ENCODE measurements at places on chromosomes 5 and 9.

- DNase-seq: no peak
These were observed 453.7 kb downstream of the LRRC70 start for GRCh38 chr5:63032343-63032742.

GRCh38 chr9:137221506-137222111 is 431 bp downstream of the RNF208 start:
- DNase-seq: no peak

DNA sequence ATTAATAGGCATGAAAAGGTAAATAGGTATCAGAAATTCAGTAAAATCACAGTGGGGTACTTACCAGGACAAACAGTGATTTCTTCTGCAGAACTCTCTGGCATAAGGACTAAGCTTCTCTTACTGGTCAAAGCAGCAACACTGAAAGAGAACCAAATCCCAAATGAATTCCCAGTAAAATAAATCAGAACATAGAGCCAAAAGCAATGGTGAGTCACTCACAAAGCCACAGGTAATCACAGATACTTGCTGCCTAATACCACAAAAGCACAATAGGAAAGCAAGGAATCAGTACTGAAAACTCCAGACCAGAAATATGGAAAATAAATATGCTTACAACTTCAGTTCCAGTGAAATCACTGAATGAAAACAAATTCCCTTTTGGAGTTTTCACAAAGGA is 50.7 kb downstream of the UIMC1 start:
- DNase-seq: no peak

DNA sequence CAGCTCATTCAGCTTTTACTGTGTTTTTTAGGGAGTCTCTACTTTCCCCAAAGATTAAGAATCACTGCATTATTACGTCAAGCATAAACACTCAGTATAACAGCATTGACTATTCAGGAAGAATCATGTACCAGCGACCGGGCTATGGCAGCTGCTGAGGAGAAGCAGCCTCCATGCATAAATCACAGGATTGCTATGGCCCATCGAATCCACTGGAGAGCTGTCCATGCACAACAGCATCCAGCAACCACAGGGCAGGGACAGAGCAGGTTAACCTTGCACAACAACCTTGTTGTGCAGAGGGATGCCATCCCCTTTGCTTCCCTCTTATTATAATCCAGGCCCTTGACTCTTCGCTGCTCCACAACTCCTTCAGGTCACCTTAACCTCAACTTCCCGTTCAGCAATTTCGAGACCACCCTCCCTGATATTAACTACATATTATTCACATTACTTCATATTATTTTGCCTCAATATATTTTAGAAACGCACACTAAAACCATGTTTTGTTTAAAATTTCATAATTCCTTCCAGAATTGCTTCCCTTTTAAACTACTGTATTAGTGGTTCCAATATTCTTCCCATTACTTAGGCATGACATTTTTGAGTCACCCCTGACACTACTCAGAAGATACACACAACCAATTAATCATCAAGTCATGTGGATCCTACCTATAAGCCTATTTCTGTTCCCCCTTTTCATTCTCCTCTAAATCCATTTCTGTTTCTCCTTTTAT is 991 bp downstream of the IARS1 start:
- DNase-seq: no peak

- no peak for DNase-seq
These were observed 190.9 kb downstream of the RFK start for GRCh38 chr9:76203373-76203772.

DNA sequence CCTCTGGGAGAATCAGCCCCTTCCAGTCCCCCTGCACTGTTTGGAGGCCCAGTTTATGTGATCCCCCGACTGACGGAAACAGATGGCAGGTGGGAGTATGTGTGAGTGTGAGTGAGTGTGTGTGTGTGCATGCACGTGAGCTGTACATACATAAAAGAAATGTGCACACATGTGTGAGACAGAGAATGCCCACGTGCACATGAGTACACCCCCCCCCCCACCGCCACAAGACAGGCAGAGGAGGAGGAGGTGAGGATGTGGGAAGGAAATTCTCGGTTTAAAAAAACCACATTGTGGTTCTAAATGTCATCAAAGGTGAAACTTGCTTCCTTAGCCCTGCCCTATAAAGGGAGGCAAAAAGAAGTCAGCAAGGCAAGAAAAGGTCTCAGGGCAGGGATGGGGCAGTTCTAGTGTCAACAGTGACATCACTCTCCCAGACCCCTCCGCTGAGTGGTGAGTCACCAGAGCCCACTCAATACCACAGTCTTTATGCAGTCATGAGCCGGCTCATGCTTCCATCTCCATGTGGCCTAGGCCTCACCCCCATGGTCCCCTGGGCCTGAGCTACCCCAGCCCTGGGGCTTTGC is 79.2 kb upstream of the HSPA9 start:
- no peak for DNase-seq

DNA sequence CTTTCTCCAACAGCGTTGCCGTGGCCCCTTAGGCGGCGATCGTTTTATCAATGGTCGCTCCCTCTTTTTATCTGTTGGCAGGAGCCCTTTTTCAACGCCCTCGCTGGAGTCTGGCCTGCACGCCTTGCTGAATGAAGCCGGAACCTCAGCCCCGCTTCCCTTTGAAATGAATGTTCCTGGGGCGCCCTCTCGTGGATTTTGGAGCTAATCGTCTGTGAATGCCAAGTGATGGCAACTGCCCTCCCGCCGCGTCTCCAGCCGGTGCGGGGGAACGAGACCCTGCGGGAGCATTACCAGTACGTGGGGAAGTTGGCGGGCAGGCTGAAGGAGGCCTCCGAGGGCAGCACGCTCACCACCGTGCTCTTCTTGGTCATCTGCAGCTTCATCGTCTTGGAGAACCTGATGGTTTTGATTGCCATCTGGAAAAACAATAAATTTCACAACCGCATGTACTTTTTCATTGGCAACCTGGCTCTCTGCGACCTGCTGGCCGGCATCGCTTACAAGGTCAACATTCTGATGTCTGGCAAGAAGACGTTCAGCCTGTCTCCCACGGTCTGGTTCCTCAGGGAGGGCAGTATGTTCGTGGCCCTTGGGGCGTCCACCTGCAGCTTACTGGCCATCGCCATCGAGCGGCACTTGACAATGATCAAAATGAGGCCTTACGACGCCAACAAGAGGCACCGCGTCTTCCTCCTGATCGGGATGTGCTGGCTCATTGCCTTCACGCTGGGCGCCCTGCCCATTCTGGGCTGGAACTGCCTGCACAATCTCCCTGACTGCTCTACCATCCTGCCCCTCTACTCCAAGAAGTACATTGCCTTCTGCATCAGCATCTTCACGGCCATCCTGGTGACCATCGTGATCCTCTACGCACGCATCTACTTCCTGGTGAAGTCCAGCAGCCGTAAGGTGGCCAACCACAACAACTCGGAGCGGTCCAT is 10.0 kb downstream of the S1PR3 start:
- DNase-seq: peak; percentile 79

GRCh38 chr9:125529589-125530515 is 177.2 kb downstream of the MAPKAP1 start:
- no peak for DNase-seq

- DNase-seq: no peak
These were observed 66.0 kb upstream of the IRX4 start for GRCh38 chr5:1948663-1949191.
